Glomerular endothelial cell (primary cell): ENCODE measurements at places on chromosomes 1 and 21. TPM values are rescaled to one million over a fixed set of nuclear protein-coding genes. Genes with fewer than 3 reads are reported as not detected.

GRCh38 chr1:212938846-212939245 lies 11.5 kb upstream of the VASH2 start:
- no peak for DNase-seq

DNA sequence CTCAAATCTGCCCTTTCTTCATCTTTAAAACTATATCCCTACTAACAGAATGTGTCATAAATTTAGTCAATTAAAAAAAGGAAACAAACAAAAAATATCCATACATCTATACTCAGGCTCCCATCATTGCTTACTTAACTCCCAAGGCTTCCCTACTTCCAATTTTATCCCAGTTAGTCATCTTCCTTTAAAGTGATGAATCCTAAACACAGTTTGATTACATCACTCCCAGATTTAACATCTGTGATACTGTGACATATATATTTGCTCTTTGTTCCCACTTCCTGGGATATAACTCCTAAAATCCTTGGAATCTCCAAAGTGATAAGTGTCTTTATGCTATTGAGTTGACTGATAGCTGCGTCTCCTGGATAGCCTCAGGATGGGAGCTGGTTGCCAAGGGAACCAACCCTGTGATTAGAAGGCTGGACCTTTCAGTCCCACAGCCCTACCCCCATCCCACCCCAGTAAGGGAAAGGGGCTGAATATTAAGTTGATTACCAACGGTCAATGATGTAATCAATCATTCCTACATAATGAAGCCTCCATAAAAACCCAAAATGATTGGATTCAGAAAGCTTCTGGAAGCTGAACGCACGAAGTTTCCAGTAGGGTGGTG lies 21.6 kb downstream of the GLMN start:
- no peak for DNase-seq

- no peak for DNase-seq
These were observed 118.7 kb downstream of the POU2F1 start for GRCh38 chr1:167339405-167339804.

DNA sequence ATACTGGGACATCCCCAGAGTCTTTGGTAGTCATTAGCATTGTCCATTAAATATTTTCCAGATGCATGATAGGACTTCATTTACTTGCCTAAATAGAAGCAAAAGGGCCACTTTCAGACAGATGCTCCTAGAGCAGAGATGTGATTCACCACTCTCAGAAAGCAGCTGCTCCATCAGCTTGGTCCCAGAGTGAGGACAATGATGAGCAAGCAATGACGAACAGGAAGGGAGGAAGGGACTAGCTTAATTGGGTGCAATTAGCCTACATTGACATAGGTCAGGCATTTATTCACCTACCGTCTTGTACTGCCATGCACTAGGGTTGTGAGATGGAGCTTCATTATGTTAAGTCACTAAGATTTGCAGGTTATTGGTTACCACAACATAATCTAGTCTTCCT lies 85.1 kb upstream of the PLXNA2 start:
- DNase-seq = no peak

Gene PPM1J
- 1.6 and 2.2 TPM in 2 replicates for total RNA-seq

Gene TPTE
- not detected in 2 replicates for total RNA-seq

Gene RHCE
- 0.41 TPM in 1 of 2 replicates, not detected in the other for total RNA-seq
